Thymus (tissue), 14 donors: ENCODE measurements at places on chromosomes 6 and 20. TPM values are rescaled to one million over a fixed set of nuclear protein-coding genes. Genes with fewer than 3 reads are reported as not detected.

ZSCAN31 gene
- 3.9 TPM for polyA plus RNA-seq

CTAGE9 gene
- polyA plus RNA-seq = 0.02 TPM

POM121L2 gene
- not detected for polyA plus RNA-seq

HMGA1 gene
- 55.5 TPM for polyA plus RNA-seq

DYNLT2 gene
- polyA plus RNA-seq = 8.9 TPM

SNAP25 gene
- polyA plus RNA-seq = 2.0 TPM

ERVFRD-1 gene
- polyA plus RNA-seq = 0.02 TPM

SLC12A5 gene
- polyA plus RNA-seq = 4.0 TPM

LAMA5 gene
- 155 TPM for polyA plus RNA-seq

FAM209A gene
- polyA plus RNA-seq = 0.62 TPM

HRH3 gene
- polyA plus RNA-seq = 0.05 TPM

SLC35D3 gene
- 0.02 TPM for polyA plus RNA-seq

TMEM244 gene
- not detected for polyA plus RNA-seq

CDSN gene
- polyA plus RNA-seq = 6.2 TPM

GRIK2 gene
- polyA plus RNA-seq = 0.18 TPM

NHLRC1 gene
- polyA plus RNA-seq = 2.4 TPM

FAM110A gene
- polyA plus RNA-seq = 15.2 TPM

MLIP gene
- 1.1 TPM for polyA plus RNA-seq

PSORS1C2 gene
- 16.4 TPM for polyA plus RNA-seq

GPR6 gene
- polyA plus RNA-seq = 0.05 TPM

RPL10A gene
- 1,878 TPM for polyA plus RNA-seq

FOXO3 gene
- 33.6 TPM for polyA plus RNA-seq

PRR18 gene
- 0.09 TPM for polyA plus RNA-seq

COL11A2 gene
- 5.5 TPM for polyA plus RNA-seq

SRMS gene
- polyA plus RNA-seq = 0.05 TPM
